ENCODE measurements at places on chromosomes 3 and 15.

DNA sequence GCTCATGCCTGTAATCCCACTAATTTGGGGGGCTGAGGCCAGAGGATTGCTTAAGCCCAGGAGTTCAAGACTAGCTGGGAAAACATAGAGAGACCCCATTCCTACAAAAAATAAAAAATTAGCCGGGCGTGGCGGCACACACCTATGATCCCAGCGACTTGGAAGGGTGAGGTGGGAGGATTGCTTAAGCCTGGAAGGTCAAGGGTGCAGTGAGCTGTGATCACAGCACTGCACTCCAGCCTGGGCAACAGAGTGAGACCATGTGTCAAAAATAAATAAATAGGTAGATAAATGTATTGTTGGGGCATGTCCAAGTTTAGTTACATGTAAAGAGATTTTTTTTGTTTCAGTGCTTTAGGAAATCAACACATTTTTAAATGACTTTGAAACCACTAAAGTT, 36.4 kb downstream of the SLC12A1 start:
- no peak for DNase-seq

DNA sequence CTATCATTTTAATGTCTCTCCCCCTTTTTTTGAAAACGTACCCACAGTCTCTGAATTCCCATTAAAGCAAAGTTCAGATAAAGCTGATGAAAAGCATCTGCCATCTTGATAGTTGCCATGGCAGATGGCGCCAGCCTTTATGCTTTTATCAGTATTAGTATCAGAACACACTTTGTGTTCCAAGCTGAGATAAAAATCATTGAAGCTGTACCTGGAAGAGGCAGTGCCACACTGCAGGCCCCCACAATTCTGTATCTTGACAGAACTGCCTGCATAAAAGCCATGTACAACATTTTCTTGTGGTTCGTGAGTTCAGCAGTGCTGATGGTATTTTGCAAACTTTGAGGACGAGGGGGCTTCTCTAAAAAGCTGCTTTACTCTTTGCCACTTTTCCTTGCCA, 311.7 kb downstream of the SATB1 start:
- no peak for DNase-seq

DNA sequence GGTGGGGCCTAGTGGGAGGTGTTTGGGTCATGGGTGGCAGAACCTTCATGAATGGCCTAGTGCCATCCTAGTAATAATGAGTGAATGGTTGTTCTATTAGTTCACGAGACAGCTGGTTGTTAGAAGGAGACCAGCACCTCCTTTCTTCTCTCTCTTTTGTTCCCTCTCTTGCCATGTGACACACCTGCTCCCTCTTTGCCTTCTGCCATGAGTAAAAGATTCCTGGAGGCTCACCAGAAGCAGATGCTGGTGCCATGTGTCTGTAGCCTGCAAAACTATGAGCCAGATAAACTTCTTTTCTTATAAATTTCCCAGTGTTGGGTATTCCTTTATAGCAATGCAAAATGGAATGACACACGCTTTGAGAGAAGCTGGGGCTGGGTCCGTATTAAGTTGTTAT, 89.0 kb upstream of the SLC4A7 start:
- DNase-seq: no peak

GRCh38 chr3:72953325-72953956, 43.2 kb upstream of the PPP4R2 start:
- DNase-seq: no peak

DNA sequence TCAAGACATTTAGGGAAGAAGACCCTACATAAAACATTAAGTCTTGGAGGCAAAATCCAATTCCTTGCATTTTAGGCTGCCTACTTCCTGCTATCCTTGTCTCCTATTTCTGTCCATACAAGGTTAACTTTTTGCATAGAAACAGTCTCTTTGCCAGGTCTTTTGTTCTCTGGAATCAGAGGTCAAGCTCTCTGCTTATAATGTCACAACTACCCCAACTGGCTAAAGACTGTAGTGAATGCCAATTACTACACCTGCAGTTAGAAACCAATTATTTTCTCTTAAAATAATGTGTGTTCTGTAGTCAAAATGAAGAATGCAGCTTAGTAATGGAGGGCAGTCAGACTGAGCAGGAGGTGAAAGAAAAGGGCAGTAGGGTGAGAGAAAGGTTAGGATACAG, 856.2 kb downstream of the TUSC7 start:
- no peak for DNase-seq

GRCh38 chr3:169467751-169468150, 195.8 kb downstream of the MECOM start:
- no peak for DNase-seq

DNA sequence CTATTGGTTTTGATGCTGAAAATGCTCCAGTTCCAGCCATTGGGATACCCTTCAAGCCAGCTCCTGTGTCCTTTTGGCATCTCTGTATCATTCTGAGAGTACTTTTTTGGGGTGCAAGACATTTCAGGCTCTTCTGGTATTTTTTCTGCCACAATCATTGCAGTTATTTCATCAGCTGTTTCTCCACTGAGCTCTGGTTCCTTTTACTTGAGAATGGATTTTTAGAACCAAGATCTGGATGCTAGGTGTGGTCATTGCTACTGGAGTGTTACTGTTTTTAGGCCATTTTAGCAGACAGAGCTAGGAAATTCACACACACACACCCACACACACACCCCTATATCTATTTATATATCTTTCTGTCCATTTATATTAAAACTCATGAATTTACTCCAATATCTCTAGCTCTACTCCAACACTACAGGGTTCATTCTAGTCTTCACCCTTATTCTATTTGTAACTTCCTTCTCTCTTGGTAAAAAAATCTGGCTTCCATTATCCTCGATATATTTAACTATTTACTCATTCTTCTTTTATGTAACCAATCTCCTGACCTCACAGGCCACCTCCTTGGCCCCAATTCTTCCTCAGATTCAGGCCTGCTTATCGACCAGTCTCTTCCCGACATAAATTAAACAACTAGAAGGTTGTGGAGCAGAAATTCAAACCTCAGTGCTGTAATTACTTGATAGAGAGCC, 17.0 kb downstream of the SLC35G2 start:
- DNase-seq: no peak

- DNase-seq: peak; percentile 51
Measured at GRCh38 chr15:78067328-78068228, 9.9 kb downstream of the TBC1D2B start.

- DNase-seq: no peak
Measured at GRCh38 chr15:84601555-84601838, 688 bp downstream of the ZSCAN2 start.

GRCh38 chr3:186360779-186361178, 1.3 kb downstream of the DGKG start:
- DNase-seq: no peak

GRCh38 chr3:113185194-113185835, 26.0 kb upstream of the BOC start:
- no peak for DNase-seq

GRCh38 chr3:84223512-84223911, 735.3 kb upstream of the CADM2 start:
- no peak for DNase-seq

- DNase-seq: no peak
Measured at GRCh38 chr3:14775563-14775962, 43.2 kb upstream of the FGD5 start.

GRCh38 chr3:89332793-89333192, 225.4 kb downstream of the EPHA3 start:
- DNase-seq: no peak

DNA sequence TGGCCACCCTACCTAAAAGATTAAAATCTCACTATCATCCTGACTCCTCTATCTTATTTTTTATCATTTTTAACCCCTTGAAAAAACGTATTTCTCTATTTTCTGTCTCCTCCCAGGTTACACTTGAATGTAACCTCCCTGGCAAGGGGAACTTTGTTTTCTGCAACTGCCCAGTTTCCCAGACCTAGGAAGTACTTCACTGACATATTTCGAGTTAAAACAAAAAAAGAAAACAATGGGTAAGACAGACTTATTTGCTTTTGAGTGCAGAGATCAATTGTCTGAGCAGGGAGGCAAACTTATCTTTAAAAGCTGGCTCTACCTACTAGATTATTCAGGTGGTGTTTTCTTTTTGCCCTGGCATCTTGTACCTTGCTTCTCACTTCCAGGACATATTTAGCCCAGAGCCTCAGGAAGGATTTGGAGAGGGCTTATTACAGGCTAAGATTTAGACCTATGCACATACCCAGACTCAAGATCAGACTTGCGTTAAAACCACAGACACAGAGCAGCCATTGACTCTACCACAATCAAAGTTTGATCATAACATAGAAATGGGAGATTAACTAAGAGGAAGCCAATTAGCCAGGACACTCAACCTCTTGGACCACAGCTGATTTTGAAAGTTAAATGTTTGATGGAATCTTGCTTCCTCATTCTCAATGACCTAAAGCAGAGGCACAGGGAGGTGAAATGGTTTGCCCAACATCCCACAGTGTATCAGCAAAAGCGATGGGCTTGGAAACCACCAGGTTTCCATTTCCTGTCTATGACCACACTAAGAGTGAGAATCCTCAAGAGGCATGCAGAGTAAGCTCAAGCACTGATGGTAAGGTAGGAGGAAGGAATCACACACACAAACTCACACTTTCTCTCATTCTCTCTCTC, 169.5 kb upstream of the THBS1 start:
- DNase-seq: no peak

DNA sequence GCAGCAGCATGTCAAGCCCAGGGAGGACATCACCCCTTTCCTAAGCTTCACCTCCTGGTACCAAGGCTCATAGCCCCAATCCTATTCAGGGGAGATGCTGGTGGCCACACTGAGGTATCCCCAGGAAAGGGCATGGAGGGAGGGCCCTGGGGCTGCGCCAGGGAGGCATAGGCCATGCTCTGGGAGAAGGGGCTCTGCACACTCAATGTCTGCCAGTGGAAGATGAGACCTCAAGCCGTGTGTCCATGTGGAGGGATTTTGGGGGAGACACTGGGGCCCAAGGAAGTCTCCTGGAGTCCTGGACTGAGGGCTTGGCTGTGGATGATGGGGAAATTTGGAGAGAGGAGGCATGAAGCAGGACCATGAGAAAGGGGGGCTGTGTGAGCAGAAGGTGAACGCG, 21.2 kb upstream of the PRR23E start:
- no peak for DNase-seq

- DNase-seq: no peak
Measured at GRCh38 chr3:136982520-136983138, 24.8 kb downstream of the IL20RB start.

DNA sequence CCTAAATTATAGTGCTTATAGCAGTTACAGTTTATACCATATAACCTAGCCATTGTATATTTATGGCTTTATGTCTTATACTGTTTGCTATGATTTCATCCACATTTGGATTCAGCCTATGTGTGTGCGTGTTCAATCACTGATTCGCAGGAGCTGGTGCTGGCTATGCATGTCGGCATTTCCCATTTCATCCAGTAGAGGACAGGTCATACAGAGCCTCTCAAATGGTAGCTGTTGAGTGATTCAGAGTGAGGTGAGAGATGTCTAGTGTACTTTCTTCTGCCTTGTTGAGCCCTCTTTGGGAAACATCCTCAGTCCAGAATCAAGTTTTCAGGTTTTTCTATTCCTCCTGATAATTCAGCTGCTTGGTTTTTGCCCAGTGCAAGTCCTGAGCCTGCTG, 76.1 kb downstream of the FRMD4B start:
- no peak for DNase-seq

- no peak for DNase-seq
Measured at GRCh38 chr15:53462651-53463050, 296.8 kb downstream of the WDR72 start.

DNA sequence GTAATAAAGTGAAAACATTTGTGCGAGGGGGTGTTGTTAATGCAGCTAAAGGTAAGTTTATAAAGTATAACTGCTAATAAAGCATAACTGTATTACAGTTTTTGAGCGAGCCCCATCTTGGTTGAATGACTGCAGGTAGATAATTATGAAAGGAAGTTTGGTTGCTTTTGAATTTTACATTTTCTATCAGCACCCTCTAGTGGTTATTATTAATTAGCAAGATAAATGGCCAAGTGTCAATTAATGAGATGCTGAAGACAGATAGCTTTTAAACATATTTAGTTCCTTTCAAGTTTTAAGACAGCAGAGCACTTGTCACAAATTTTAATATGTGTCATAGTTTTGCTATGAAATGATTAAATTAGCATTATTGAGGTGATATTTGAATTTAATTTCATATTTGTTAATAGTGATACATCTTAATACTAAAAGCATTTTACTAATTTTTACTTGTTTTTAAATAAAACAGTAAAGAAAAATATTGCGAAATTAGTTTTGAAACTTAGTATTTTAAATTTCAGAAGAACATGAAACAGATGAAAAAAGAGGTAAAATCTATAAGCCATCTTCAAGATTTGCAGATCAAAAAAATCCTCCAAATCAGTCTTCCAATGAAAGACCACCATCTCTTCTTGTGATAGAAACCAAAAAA, 15.1 kb downstream of the U2SURP start:
- no peak for DNase-seq

DNA sequence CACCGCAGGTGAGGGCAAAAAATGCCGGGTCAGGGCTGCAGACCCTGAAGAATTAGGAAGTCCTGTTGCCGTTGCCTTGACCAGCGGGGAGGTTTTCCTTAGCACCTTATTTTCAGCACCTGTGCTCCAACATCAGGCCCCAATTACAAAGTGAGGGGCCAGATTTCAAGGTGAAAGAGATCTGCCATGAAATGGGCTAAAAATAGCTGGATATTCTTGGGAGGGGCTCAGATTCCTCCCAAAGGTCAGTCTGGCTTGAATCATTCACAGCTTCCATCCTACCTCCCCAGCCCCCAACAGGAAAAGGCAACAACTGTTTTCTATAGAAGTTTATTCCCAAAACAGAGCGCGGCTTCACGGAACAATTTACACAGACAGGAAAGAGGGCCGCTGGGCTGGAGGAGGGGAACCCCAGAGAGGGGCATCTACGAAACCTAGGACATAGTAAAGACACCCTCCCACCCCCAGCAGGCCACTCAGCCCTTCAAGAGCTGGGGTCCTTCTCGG, 941 bp upstream of the SLC26A6 start:
- DNase-seq: no peak

GRCh38 chr3:76969996-76970615, 69.8 kb upstream of the ROBO2 start:
- peak; percentile 44 for DNase-seq

- DNase-seq: no peak
Measured at GRCh38 chr3:102791641-102792589, 357.1 kb downstream of the ZPLD1 start.

GRCh38 chr15:88918738-88919137, 5.6 kb upstream of the MFGE8 start:
- no peak for DNase-seq

- no peak for DNase-seq
Measured at GRCh38 chr3:106589311-106589942, 720.6 kb upstream of the CBLB start.

DNA sequence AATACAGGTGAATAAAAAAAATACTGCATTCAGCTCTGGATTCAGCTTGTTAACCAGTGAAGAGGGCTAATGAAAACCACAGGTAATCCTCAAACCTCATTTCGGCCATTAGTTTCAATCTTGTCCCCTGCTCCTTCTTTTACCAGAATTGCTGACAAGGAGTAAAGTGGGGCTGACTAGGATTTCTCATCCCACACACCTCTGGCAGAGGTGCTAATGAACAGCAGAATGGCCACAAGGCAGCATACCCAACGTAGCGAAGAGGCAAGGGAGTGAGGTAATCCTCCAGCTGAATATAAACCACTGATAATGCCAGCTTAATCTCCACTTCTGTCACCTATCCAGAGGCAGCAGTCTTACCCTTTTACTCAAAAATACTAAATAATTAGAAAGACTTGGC, 248.8 kb upstream of the CDIN1 start:
- DNase-seq: no peak

GRCh38 chr3:34174740-34175139, 376.3 kb downstream of the PDCD6IP start:
- no peak for DNase-seq

Data from right hindlimb (tissue), 1 donor.